ENCODE measurements at places on chromosomes 13 and 19. TPM values are rescaled to one million over a fixed set of nuclear protein-coding genes. Genes with fewer than 3 reads are reported as not detected.

The NLRP4 gene
- total RNA-seq = not detected

The LAIR1 gene
- 63.8 TPM for total RNA-seq

The LMTK3 gene
- 0.45 TPM for total RNA-seq

The TEAD2 gene
- total RNA-seq = 48.3 TPM

The HTR2A gene
- 1.4 TPM for total RNA-seq

The AMER2 gene
- 0.03 TPM for total RNA-seq

The NANOS3 gene
- total RNA-seq = not detected

The ZNF541 gene
- total RNA-seq = 0.87 TPM

The LINGO3 gene
- total RNA-seq = not detected

The CD33 gene
- 18.6 TPM for total RNA-seq

The ZNF560 gene
- total RNA-seq = 0.16 TPM

All from mesenteric fat pad (tissue), 1 donor.